Foreskin melanocyte (primary cell): ENCODE measurements at places on chromosomes 13 and 19.
A peak's percentile ranks its signal among the peaks of the same experiment; 100 is the strongest.

- DNase-seq: no peak
Observed at GRCh38 chr19:45035755-45036154, 3.1 kb upstream of the CLASRP start.

DNA sequence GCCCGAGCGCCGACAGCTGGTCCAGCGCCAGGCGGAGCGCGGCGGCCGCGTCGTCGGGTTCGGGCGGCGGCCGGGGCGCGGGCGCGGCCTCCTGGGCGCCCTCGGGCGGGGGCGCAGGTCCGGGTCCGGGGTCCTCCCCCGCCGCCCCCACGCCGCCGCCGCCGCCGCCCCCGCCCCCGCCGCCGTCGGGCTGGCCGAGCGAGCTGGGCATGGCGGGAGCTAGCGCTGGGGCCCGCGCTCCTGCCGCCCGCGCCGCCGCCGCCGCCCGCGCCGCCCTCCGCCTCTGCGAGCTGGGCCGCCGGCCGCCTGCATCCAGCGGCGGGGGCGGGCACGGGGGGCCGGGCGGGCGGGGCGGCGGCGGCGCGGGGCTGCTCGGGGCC is 287 bp downstream of the MEX3D start:
- DNase-seq: no peak

- no peak for DNase-seq
Observed at GRCh38 chr13:51167393-51168191, 54.6 kb upstream of the FAM124A start.

DNA sequence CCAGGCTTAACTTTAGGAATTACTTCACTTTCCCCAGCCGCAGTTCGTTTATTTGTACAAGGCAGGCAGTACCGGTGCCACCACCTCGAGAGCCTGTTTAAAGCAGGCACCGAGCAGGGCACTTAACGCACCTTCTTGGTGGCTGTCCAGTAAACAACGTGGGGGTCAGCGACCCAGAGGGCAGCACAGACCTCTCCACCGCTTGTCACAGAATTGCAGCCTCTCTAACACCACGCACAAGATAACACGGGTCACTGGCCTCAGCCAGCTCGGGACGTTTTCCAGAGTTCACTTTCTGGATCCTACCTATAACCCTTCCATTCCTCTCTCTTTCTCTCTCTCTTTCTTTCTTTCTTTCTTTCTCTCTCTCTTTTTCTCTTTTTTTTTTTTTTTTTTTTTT is 16.8 kb upstream of the ELAVL1 start:
- DNase-seq: no peak

GRCh38 chr19:56504581-56504980 is 3.1 kb upstream of the ZNF471 start:
- no peak for DNase-seq

DNA sequence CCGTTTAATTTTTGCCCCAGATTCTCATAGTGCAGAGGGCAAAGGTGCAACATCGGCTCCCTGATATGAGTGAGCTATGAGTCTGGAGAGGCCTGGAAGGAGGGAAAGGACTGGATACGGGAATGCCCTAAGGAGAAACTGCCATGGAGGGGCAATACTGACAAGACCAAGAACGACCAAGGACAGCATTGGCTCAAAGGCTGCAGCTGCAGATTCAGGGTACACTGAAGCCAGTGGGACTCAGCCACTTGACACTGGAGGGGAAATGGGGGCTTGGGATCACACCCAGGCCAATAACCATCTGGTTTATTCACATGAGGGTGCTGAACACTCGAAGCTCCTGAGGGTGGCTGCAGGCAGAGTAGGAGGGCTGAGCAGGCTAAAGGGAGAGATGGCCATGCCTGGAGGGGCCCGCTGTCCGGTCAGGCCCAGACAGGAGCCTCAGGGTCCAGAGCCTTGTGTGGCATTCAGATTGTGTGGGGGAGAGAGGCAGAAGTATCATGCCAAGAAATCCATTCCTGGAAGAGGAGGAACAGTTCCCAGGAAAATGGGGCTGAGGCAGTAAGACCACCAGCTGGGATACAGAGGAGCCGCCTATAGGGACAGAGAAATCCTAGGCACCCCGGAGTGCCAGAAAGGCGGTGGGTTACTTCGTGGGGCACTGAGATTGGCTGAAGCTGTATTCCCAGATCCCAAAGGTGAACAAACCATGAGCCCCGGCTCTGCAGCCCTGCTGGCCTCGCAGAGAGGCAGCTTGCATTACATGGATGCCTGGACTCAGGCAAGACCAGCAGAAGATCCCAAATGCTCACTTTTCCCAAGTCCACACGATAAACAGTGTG is 20.7 kb downstream of the COL4A1 start:
- DNase-seq: no peak

DNA sequence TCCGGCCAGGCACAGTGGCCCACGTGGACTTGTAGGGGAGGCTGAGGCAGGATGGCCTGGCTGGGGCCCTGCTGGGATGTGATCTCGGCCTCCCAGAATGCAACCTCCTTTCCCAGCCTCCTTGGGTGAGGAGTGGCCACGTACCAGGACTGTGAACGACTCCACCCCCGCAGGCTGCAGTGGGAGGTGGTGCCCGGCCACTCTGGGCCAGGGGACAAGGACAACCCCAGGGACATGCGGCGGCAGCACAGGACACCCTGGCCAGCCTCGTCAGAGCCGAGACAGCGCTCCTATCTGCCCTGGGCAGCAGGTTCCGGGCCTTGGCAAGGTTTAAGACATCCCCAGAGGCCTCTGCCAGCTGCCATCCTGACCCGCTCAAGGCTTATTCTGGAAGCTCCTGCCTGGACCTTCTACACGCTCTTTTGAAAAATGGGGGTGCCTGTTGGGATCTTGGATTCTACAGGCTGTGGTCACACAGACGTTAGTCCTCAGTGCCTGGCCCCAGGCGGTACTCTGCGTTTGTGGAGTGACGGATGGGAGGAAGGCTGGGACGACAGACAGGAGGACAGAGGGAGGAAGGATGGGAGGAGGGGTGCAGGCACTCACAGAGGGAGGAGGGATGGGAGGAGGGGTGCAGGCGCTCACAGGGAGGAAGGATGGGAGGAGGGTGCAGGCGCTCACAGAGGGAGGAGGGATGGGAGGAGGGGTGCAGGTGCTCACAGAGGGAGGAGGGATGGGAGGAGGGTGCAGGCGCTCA is 19.9 kb upstream of the CACTIN start:
- no peak for DNase-seq

DNA sequence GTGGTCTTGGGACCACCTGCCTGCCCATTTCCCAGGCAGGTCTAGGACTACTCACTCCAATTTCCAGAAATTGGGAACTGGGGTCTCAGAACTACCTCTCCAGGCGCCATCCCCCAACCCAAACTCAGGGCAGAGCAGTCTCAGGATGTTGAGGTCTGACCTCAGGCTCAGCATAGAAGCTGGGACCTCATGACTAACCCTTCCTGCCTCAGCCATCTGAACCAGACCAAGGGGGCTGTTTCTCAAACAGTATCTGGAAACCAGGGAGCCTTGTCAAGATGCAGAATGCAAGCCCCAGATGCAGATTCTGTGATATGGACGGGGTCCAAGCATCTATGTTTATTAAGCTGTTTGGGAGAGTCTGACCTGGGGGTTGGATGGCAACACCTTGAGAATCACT is 1.3 kb downstream of the FBXW9 start:
- no peak for DNase-seq

DNA sequence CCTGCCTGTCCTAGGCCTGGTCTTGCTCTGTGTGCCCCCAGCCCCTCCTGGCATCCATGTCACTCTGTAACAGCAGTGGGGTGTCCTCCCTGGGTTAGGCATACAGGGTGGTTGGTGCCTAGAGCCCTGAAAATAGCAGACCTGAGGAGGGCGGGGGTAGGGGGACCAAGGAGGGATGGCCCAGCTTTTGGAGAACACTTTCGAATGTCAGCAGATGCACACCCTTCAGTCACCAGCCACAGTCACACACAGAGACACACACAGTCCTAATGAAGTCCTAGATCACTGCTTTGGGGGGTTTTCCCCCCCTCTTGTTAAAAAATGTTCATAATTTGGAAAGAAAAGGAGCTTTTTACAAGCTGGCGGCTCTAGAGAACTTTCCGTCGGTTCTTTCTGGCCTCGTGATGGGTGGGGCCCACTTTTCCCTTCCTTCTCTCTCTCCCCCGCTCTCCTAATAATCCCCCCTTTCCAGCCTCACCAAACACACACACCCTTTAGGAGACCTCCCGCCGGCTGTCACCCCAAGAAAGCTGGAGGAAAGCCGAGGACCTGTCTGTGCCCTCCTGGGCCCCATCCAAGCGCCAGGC is 47.9 kb downstream of the LYL1 start:
- no peak for DNase-seq

- peak; percentile 91 for DNase-seq
Observed at GRCh38 chr19:38656171-38656981, 8.9 kb downstream of the ACTN4 start.

GRCh38 chr19:6678690-6679109 is 8.7 kb upstream of the TNFSF14 start:
- no peak for DNase-seq

- no peak for DNase-seq
Observed at GRCh38 chr19:44212866-44213346, 574 bp downstream of the ZNF227 start.

DNA sequence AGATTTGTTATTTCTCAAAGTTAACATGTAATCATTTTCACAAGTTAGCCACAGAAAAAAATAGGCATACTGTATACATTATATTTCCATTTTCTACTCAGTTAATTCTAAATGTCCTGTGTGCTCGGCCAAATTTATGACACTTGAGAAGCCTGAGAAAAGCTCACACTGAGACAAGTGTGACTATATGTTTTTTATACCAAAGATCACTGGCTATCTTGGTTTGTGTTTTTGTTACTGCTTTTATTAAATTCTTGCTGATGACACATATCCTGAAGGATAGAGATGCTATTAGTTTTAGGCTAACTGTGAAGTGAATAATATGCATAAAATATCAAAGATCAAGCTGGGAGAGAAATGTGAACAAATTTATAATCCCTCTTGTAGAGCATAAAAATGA is 49.3 kb upstream of the IL17D start:
- DNase-seq: no peak

DNA sequence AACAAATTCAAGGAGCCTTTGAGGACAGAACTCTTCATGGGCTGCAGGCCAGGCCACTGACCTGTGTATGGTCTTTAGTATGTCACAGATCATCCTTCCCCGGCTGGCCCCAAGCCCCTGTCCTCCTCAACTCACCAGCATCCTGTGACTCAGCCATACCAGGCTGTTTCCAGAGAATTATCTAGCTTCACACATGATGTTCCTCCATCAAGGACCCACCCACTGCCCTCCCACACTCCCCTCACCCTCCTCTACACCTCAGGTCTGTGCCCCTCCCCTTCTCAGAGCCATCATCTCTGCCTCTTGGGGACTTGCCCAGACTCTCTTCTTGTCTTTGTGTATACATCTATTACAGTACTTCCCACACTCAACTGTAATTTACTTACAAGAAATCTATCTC is 14.7 kb downstream of the DCT start:
- no peak for DNase-seq

GRCh38 chr13:78121459-78122348 is 203.1 kb upstream of the EDNRB start:
- DNase-seq: peak; percentile 59

- DNase-seq: no peak
Observed at GRCh38 chr19:16338470-16339360, 14.1 kb downstream of the KLF2 start.

GRCh38 chr13:45339867-45340266 is 1.1 kb downstream of the TPT1 start:
- no peak for DNase-seq

GRCh38 chr19:11931051-11931450 is 6.1 kb downstream of the ZNF700 start:
- no peak for DNase-seq

DNA sequence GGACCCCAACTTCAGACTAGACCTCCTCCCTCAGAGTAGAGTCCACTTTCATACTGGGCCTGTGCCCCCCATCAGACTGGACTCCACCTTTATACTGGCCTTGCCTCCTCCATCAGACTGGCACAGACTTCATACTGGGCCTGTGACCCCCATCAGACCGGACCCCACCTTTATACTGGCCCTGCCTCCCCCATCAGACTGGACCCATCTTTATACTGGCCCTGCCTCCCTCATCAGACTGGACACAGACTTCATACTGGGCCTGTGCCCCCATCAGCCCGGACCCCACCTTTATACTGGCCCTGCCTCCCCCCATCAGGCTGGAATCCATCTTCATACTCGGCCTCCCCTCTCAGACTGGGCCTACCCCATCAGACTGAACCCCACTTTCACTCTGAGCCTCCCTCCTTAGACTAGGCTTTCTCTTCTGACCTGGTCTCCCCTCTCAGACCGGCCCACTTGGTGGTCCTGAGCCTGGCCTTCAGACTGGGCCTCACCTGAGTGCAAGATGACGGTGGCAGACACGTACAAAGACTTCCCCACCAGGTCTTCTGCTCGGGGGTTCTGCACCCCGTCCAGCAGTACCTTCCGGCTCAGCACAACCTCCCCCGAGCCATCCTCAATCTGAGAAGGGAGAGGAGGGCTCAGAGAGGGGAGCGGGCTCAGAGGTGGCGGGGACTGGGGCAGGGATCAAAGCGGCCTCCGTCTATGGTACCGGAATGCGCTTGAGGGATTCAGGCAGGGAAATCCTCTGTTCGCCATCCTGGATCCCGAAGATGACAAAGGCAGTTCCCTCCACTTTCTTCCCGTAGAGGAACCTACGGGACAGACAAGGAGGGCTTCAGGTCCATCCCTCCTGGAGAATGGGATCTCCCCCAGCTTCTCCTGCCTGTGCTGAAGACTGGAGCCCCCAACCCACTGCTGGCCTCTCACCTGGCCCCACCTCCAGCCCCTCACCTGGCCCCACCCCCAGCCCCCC is 7.5 kb downstream of the C3 start:
- no peak for DNase-seq

- DNase-seq: no peak
Observed at GRCh38 chr13:46595136-46595884, 42.3 kb downstream of the LRCH1 start.

- DNase-seq: no peak
Observed at GRCh38 chr13:111881700-111882099, 185.2 kb upstream of the SOX1 start.

DNA sequence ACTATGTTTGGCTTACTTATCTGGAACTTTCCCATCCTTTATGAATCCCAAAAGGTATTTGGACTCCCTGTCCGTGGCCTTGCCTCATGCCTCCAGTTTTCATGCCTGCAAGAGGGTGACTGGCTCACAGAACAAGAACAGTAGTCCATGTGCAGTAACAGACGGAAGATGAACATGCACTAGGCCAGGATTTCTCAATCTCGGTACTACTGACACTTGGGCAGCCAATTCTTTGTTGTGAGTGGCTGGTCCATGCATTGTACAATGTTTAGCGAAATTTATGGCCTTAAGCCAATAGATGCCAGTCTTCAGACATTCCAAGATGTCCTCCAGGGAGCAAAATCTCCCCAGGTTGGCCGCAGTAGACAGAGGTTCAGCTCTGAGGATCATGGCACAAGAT is 61.9 kb downstream of the DOCK9 start:
- DNase-seq: no peak

GRCh38 chr19:18231775-18232174 is 5.5 kb upstream of the PDE4C start:
- no peak for DNase-seq
